Activated naive CD8-positive, alpha-beta T cell treated with anti-CD3 and anti-CD28 coated beads, Interleukin-2, amount 50 U/mL, for 16 hours (primary cell): ENCODE measurements at places on chromosomes 7 and 10.

- no peak for DNase-seq
Measured at GRCh38 chr7:101705331-101705730, 76.2 kb upstream of the MYL10 start.

GRCh38 chr10:121900443-121901174, 27.2 kb downstream of the ATE1 start:
- DNase-seq, result no peak

DNA sequence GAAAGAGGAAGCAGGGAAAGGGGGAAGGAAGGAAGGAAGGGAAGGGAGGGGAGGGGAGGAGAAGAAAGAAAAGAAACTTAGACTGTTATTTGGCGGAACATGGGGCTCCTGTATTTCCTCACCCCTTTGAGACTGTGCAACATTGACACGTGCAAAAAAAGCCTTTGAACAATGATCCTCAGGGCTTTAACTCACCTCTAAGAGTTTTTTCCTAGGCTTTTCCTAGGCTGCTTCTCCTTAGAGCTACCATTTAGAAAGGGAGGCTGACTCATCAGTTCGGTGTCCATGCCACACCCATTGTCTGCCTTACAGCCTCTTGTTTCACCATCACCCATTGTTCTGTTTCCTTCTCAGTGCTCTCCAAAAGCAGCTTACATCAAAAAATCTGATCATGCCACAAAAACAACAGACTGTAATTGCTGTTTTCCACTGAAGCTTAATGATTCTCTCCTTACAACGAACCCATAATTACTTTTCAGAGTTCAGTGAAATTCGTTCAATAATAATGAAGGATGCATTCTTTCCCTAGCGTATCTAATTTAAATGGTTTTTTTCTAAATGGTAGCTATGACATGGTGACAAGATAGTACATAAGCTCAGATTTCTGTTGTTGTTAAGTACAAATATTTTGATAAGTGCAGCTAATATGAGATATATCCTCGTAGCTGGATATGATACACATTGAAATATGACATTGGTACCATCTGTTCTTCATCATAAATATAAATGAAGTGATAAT, 90.8 kb downstream of the PRLHR start:
- DNase-seq, result no peak

- DNase-seq, result no peak
Measured at GRCh38 chr7:151057506-151057988, at the start of gene CDK5. CDK5 (minus strand) TSS chr7:151057897; CDS start chr7:151057848, 49 bp downstream.

GRCh38 chr10:34281661-34282582, 533.2 kb downstream of the PARD3 start:
- no peak for DNase-seq

- no peak for DNase-seq
Measured at GRCh38 chr7:157474685-157475084, 137.9 kb downstream of the DNAJB6 start.

DNA sequence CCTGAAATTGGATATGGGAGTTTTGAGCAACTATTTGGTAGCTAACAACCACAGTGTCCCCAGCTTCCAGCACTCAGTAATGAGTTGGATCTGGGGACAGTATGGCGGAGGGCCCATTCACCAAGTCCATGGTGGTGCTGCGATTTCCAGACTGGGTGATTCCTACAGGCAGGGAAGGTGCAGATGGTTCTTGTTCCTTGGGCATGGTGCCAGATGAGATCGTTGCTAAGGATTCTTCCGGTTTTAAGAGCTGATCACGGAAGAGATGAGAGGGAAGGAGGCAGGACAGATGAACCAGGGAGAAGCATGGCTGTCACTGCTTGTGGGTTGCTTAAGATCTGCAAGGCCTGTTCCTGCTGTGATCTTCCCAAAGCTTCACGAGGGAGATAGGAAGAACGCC, 380.3 kb downstream of the TCERG1L start:
- DNase-seq, result no peak

DNA sequence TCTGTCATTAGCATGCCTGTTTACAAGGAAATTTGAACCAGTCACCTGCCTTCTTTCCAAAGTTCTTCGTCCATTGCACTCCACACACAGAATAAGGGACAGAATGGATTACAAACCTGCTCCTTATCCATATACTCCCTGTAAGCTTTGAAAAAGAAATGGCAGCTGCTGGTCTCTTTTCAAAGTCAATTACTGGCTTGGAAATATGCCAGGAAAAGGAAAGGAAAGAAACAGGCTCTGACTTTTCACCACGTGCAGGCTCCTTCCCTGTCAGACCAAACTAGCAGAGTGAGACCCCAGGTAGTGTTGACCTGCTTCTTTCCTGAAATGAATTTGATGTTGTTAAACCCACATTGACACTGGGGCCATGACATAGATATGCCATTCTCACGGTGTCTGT, 84.5 kb downstream of the LHFPL3 start:
- no peak for DNase-seq
